ENCODE measurements at places on chromosomes 3 and 15.

- DNase-seq = no peak
These were observed 3.3 kb upstream of the TAMM41 start for GRCh38 chr3:11850003-11850402.

GRCh38 chr3:71201939-71202338 is 381.6 kb downstream of the FOXP1 start:
- no peak for DNase-seq

DNA sequence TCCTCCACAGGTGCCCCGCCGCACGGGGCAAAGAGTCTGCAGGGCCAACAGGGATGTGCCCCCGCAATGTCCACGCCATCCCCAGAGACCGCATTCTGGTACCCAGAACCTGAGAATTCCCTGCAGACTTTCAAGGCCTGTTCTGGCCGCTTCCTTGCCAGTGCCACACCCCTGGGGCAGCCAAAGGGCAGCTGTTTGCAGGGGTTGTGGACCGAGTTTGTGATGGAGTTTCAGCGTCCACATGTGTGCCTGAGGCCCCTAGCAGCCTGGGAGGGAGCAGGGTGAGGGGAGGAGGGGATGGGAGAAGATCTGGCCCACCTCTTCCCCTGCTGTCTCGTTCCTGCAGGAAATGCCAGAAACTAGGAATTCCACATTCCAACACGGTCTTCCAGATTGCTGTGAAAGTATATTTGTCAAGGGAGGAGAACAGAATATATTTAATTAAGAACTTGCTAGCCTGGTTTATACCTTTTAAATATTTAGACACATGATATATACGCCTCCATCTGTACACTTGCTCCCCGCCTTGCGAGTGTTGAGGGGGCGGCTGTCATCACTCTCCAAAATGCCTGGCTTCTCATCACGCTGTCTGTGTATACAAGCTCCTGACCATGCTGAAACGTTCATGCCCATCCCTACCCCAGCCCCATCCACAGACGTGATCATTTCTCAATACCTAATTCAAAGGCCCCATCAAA is 31.1 kb upstream of the RASA2 start:
- DNase-seq = no peak

GRCh38 chr15:57505056-57505715 is 86.5 kb upstream of the MYZAP start:
- no peak for DNase-seq

DNA sequence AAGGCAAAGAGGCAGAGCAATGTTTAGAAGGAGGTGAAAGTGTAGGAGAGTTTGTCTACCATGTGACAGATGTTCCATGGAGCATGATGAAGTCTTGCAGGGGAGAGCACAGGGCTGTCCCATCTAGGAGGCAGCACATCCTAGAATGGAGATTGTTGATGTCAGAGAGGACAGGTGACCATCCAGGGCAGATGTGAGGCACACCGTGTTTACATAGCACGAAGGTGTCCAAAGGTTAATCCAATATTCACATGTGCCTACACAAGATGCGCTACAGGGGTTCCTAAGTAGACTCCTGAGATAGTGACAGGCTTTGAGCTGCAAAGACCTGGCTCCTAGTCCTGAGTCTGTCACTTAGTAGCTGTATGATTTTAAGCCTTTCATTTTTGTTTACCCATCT is 219.3 kb upstream of the SLCO3A1 start:
- no peak for DNase-seq

GRCh38 chr15:40286061-40286532 is 3.2 kb upstream of the ANKRD63 start:
- DNase-seq = no peak

DNA sequence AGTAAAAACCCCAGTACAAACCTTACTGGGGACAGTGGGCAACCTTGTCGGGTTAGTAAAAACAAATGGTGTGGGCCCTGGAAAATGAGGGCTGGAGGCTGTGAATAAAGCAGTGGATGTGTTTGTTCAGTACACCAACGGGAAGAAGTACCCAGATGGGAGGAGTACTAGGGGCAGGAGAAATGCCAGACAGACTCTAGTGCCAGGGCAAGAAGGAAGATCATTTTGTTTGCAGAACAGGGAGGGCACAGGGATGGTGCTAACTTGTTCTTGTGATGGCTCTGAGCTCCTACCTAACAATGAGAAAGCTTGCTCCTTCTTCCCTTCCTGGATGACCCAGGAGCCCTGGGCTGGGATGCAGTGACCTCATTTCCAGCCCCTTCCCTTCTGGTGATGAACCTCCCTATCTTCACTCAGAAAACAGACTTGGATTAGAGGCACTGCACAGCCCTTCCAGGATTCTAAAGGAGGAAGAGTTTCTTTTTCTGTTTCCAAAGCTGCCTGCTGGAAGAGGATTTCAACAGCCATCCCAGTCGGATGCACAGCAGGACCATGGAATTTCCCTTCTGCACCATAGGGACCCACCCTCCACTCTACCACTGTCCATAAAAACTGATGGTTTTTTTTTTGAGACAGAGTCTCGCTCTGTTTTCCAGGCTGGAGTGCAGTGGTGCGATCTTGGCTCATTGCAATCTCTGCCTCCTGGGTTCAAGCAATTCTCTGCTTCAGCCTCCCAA is 6.1 kb downstream of the RASSF1 start:
- no peak for DNase-seq

GRCh38 chr3:140176526-140176925 is 241.5 kb downstream of the CLSTN2 start:
- DNase-seq = no peak

- no peak for DNase-seq
These were observed 403.5 kb downstream of the FHIT start for GRCh38 chr3:60847791-60848190.

GRCh38 chr15:38374029-38374428 is 79.9 kb upstream of the FAM98B start:
- no peak for DNase-seq

GRCh38 chr15:47675735-47676134 is 41.6 kb upstream of the SEMA6D start:
- DNase-seq = no peak

DNA sequence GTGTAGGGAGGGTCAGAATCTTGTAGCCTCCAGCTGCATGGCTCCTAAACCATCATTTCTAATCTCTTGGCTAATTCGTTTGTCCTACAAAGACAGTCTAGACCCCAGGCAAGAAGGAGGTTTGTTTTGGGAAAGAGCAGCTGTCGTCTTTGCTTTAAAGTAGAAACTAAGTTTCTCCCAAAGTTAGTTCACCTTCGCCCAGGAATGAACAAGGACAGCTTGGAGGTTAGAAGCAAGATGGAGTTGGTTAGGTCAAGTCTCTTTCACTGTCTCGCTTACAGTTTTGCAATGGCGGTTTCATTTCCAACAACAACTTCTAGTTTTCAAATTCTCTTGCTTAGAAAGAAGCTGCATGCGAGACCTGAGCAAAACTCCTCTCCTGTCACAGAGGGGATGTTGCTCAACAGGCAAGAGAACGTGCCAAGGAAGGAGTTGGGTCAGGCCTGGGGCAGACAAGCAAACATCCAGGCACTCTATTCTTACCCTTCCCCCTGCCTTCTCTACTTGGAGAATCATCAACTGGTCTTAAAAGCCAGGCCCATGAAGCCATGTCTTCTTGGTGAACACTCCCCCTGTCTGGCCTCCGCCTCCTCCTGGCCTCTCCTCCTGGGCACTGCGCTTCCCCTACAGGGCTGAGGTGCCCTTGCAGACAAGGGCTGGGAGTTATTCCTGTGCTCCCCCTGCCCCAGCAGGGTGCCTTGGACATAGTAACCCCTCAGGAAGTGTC is 57.6 kb downstream of the TMEM44 start:
- peak; percentile 66 for DNase-seq

- DNase-seq = no peak
These were observed 2.2 kb downstream of the ALPK3 start for GRCh38 chr15:84819291-84819768.

DNA sequence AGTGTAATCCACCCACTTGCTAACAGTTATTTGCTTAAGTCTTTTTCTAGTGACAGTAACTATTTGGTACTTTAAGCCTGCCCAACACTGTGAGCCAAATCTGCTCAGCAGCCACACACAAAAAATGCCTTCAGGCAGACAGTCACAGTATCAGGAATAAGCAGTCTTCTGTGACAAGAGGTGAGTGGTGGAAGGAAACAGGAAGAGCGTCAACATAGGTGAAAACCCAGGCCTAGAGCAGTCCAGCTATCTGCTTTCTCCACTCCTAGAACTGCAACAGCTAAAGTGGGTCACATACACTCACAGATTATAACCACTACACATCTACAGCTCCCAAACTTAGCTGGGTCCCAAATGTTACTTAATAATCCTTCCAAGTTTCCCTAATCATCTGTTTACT is 213.7 kb downstream of the ZBTB20 start:
- no peak for DNase-seq

DNA sequence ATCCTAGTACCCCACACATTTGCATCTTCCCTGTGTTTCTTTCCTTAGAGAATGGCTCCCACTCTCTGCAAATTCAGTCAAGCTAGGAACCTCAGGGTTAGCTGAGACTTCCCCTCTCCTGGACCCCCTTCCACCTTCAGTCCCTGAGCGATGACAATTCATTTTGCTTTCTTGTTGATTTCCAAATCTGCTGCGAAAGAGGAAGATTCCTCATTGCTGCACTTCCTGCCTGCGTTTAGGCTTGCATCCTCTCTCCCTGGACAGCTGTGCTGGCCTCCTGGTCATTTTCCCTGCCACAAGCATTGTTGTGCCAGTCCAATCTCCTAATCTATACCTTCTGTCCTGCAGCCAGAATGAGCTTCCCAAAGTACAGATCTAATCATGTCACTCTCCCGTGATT is 12.3 kb upstream of the DGKG start:
- no peak for DNase-seq

GRCh38 chr3:29426302-29427226 is 145.7 kb downstream of the RBMS3 start:
- no peak for DNase-seq

DNA sequence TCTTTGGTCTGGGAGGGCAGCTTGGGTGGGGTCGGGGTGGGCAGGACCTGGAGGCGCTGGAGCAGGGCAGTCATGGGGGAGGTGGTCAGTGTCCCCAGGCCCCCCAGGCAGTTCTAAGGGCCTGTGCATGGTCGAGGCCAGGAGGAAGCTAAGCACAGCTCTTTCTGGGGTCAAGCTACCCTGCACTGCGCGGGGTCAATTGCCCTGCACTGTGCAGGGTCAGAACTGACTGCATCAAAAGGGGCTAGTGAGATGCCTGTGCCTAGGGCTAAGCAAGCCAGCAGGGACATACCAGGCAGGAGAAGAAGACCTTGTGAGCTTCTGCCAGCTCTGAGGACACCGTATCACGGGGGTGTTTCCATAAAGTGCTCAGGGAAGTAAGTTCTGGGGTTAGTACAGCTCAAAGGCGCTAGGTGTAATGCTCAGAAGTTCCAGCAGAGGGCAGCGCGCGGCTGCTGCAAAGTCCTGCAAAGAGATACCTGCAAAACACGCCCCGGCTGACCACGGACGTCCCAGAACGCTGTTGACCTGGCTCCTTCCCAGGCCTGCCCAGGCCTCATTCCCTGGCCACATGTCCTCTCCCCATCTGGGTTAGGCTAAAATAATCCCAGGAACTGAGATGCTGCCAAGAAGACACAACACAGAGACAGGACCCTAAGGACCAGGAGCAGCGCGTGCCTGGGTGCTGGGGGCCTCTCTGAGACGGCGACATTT is 18.8 kb upstream of the IQSEC1 start:
- DNase-seq = peak; percentile 33

- DNase-seq = no peak
These were observed 182.6 kb downstream of the TP63 start for GRCh38 chr3:189813647-189814240.

- DNase-seq = no peak
These were observed 487.7 kb upstream of the RASGRP1 start for GRCh38 chr15:39052323-39052705.

DNA sequence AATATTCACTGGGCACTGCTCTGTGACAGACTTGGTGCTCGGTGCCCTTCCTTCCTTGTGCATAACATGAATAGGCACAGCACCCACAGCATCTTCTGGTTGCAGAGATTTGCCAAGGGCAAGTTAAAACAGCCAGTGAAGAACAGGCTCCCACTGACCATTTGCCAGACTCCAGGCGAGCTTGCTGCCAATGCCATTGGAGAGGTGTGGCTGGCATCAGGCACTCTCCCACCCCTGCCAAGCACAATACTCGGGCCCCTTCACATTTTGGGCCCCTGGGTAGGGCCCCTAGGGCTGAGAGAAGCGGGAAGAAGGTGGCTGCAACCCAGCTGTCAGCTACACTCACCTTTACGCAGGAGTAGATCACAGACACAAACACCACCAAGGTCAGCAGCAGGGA is 112.1 kb downstream of the SEC22A start:
- DNase-seq = no peak

All from HCEC 1CT (cell line).